ENCODE measurements at places on chromosomes 12 and 14.
A peak's percentile ranks its signal among the peaks of the same experiment; 100 is the strongest.

GRCh38 chr14:81273961-81274575 is 53.3 kb upstream of the GTF2A1 start:
- no peak for DNase-seq

DNA sequence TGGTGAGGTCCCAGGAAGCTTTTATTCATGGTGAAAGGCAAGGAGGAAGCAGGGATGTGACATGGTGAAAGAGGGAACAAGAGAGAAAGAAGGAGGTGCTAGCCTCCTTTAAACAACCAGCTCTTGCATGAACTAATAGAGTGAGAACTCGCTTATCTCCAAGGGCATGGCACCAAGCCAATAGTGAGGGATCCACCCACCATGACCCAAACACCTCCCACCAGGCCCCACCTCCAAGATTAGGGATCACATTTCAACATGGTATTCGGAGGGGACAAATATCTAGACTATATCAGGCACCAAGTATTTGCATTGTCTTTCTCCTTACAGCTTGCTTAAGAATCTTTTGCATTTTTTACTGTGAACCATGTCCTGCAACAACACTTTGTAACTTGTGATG is 91.9 kb upstream of the DHRS4 start:
- DNase-seq = peak; percentile 4

GRCh38 chr14:85519661-85520305 is 10.2 kb upstream of the FLRT2 start:
- peak; percentile 18 for DNase-seq

DNA sequence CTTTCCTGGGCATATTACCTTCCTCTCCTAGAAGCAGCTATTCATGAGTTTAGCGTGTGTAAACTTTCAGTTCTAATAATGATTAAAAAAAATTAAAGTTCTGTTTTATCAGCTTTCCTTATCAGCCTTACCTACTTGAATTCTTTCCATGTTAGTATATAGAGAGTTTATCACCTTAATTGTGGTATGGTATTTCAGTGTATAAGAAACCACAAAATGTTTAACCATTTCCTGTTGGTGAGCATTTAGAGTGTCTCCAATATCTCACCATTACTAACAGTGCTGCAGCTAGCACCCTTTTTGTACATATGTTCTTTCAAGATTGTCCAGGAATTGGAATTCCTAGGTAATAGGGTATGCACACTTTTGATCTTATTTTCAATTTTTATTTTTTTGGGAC is 89.5 kb downstream of the FBXO33 start:
- DNase-seq = no peak

DNA sequence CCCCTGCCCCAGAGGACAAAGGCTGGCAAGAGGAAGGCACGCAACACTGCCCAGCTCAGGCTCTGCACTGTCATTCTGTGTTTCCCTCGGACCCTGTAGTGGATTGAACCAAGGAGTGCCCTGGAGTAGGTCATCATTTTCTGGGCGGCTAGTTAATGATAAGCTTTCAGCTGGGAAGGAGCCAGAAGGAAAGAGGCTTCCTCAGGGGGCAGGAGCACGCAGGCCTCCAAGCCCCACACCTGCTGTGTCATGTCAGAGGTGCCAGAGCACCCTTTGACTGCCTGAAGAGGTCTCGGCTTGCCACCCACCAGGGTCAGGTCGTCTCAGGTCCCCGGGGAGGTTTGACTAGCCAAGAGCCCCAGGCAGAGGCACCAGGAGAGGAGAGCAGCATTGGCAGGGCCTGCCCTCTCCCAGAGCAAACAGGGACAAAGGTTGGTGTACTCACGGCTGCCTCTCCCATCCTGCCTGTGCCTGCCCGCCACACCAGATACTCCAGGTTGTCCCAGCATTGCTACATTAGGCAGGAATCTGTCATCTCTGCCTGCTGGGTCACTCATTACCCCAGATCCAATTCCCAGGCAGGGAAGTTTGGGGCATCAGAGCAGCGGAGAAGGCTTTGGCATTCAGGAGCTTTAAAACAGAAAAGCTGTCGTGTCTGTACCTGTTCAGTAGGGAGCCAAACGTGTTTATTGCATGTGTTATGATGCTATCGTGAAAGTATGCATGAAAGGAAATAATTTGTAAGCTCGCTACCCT is 33.5 kb upstream of the ATP2A2 start:
- no peak for DNase-seq

- peak; percentile 65 for DNase-seq
These were observed 60.6 kb upstream of the ANO4 start for GRCh38 chr12:100733817-100734593.

DNA sequence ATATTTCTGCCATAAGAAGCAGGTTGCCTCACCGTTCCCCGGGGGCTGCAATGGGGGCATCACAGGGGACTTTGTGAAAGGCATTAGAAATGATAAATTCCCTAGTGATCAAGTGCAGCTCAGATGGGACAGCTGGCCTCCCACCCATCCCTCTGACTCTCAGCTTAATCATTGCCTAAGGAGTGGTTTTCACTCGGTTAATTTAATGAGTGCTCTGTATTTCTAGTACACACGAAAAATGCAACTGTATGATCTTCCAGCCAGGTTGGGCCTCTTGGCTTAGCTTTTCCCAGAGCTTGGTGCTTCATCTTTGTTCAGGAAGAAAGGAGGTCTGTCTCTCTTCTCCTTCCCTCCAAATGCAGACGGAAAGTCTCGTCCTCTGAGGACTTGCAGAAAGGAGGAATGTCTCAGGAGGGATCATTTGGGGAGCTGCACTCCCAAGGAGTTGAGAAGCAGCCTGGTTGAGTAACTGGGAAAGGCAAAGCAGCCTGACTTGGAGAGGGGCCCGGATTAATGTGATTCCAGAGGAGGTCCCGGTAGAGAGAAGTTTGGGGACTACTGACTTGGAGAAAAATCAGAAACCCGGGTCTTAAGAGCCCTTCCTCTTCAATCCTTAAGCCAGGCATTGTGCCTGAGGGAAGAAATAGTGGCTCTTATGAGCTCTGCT is 7.2 kb downstream of the CD9 start:
- DNase-seq = no peak

- no peak for DNase-seq
These were observed 1.5 kb downstream of the EML5 start for GRCh38 chr14:88791252-88791621.

DNA sequence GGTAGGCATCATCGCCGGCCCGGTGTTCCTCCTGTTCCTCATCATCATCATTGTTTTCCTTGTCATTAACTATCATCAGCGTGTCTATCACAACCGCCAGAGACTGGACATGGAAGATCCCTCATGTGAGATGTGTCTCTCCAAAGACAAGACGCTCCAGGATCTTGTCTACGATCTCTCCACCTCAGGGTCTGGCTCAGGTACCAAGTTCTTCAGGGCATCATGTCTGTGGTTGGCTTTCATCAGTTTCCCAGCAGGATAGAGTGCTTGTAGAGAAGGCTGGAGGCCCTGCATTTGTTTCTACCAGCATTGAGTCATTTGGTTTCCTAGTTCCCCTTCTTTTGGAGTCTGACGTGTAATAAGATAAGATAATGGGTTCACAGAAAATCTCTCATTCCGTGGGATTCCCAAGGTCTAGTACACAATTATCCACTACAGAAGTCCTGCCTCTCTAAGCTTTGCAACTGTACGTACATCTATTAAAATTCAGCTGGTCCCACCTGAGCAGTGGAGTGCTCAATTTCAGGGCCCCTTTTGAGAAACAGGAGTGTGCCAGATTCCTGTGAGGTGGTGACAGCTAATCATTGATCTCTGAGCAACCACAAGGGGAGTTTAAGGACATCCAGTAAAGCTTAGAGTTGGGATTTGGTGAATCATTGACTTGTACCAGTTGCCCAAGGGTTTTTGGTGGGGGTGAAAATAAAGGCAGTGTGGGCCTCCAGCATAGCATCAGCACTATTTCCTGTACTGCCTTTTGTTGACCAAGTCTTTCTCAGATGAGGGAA is 25.1 kb downstream of the ACVR1B start:
- peak; percentile 97 for DNase-seq

GRCh38 chr12:105071981-105072380 is 12.3 kb downstream of the ALDH1L2 start:
- DNase-seq = no peak

DNA sequence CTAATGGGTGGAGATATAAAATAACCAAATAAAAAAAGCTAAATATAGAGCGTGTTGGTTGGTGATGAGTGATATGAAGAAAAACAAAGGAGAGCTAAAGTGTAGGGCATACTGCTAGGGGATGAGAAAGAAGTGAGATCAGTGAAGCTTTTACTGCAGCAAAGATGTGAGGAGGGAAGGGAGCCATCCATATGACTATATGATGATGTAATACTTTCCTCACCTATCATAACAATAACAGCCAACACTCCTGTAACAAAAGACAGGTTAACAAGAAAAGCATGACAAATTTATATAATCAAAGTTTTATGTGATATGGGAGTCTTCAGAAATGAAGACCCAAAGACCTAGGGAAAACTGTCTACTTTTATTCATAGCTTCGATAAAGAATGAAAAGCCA is 57.4 kb upstream of the LRFN5 start:
- DNase-seq = no peak

DNA sequence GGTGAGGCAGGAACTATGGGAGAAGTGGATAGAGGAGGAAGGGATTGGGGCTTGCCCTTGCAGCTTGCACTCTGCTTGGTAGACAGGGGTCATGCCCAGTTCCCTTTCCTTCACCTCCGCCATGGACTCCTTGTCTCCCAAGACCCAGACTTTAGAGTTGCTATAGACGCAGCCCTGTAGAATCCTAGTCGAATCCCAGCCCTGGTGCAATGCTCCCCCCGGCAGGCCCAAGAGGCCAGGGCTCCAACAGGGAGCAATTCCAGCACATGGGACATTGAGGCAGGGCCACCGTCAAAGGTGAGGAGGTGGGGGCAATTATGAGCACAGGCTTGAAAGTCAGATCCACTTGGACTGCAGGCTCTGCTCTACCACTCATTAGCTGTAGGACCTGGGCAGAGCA is 29.5 kb upstream of the BCDIN3D start:
- no peak for DNase-seq

DNA sequence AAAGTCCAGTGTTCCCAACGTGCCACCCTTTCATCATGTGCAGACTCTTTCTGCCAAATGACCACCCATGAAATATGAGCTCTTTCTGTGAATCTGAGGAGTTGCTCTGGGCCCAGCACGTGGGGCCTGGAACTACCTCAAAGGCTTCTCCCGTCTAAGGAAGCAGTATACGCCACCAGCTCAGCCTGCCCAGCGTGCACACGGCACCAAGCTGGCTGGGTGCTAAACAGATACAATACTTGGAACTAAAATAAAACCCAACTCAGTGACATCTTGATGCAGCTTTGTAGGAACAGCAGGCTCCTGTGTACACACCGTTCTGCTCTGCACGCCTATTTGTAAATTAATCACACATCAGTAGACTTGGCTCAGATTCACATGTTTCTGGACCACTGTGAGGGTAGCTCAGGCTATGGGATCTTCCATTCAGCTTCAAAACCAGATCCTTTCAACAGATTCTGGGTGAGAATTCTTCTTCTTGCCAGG is 74.8 kb downstream of the ARL6IP4 start:
- no peak for DNase-seq

GRCh38 chr14:59920378-59920683 is 387 bp downstream of the LRRC9 start:
- no peak for DNase-seq

GRCh38 chr14:41749429-41749828 is 142.8 kb downstream of the LRFN5 start:
- DNase-seq = peak; percentile 30

DNA sequence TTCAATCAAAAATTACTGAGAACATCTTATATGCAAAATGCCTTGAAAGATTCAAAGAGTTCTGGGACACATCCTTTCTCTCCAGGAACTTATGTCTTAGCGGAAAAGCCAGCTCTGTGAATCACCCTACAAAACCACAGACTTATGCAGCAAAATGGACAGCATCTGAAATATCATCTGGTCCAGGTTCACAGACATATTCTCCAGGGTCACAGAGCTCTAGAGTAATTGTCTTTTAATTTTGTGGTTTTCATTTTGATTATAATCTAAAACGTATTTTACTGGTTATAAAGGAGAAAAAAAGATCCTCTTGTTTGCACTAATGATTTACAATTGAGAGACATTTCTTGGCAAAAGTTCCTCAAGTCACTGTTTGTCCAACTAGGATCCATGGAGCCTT is 246.2 kb downstream of the MSRB3 start:
- DNase-seq = peak; percentile 75

Measured in fibroblast of pulmonary artery (primary cell).